ENCODE measurements at places on chromosomes 11 and 22. TPM values are rescaled to one million over a fixed set of nuclear protein-coding genes. Genes with fewer than 3 reads are reported as not detected.
A peak's percentile ranks its signal among the peaks of the same experiment; 100 is the strongest.

DNA sequence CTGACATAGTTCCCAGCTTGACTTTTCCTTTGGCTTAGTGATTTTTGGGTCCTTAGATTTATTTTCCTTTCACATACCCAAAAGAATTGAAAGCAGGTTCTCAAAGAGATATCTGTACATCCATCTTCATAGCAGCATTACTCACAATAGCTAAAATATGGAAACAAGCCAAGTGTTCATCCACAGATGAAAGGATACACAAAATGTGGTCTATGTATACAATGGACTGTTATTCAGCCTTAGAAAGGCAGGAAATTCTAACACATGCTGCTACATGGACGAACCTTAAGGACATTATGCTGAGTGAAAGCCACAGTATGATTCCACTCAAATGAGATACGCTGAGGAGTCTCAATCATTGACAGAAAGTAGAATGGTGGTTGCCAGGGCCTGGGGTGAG is 171.8 kb downstream of the IGLL1 start:
- no peak for DNase-seq

DNA sequence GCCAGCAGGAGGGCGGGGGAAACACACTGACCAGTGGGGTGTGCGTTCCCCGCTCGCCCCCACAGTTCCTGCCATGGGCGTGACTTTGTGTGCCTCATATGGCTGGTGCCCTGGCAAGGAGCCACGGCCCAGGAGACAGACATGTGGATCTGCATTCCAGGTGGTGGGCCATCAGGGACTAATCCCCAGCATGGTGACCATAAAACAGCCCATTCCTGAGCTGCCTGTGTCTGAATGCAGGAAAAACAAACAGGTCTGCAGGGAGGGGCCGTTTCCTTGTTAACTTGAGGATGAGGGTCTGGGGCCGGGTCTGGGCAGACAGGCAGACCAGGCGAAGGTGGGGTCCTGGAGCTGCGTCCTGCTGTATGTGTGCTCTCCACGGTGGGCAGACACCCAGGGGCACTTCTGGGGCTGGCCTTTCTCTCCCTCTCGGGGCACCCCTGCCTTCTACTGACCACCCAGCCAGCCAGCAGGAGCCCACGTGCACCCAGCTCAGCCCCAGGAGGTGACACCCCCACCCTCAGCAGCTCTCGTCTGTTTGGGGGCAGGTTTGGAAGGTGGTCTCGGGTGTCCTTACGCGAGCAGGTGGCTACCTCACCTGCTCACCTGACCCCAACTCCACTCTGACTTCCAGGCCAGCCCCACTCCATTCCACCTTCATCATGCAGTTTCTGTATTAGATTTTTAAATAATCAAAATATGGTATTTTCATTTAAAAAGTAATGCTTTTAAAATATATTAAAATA is 120.3 kb downstream of the KCNQ1OT1 start:
- DNase-seq: no peak

DNA sequence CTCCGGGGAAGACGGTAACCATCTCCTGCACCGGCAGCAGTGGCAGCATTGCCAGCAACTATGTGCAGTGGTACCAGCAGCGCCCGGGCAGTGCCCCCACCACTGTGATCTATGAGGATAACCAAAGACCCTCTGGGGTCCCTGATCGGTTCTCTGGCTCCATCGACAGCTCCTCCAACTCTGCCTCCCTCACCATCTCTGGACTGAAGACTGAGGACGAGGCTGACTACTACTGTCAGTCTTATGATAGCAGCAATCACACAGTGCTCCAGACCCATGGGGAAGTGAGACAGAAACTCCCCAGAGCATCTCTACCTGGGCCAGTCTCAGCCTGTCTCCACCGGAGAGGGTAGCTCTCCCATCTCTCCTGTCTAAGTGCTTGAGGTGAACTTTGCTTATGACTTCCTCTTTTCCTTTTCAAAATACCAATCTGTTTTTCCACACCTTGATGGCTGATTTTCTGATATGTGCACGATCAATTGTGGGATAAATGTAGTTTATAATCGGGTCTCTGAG is 48.5 kb upstream of the VPREB1 start:
- DNase-seq: no peak

DNA sequence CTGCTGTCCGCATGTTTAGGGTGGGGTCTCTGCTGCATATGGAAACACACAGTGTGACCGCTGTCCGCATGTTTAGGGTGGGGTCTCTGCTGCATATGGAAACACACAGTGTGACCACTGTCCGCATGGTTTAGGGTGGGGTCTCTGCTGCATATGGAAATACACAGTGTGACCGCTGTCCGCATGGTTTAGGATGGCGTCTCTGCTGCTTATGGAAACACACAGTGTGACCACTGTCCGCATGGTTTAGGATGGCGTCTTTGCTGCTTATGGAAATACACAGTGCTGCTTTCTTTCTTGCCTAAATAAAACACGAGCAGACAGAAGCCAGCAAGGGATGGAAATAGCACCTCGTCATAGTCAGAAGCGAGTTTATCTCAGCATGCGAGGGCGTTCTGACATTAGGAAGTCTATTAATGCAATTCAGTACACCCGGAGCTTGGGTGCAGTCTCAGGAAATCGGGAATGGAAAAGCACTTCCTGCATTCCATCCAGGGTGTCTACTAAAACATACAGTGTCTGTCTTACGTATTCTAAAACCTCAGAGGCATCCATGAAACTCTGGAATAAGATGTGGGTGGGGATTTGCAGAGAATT is 32.6 kb upstream of the TOLLIP start:
- DNase-seq: peak; percentile 7

The MS4A1 gene
- not detected for total RNA-seq

The TRPT1 gene
- total RNA-seq: 28.8 TPM

GRCh38 chr11:108881131-108881530 is 216.3 kb downstream of the DDX10 start:
- DNase-seq: no peak

Measured in astrocyte (in vitro differentiated cells and primary cell).